ENCODE measurements at places on chromosomes 13 and 19. TPM values are rescaled to one million over a fixed set of nuclear protein-coding genes. Genes with fewer than 3 reads are reported as not detected.

The LRRC4B gene
- total RNA-seq = not detected

DNA sequence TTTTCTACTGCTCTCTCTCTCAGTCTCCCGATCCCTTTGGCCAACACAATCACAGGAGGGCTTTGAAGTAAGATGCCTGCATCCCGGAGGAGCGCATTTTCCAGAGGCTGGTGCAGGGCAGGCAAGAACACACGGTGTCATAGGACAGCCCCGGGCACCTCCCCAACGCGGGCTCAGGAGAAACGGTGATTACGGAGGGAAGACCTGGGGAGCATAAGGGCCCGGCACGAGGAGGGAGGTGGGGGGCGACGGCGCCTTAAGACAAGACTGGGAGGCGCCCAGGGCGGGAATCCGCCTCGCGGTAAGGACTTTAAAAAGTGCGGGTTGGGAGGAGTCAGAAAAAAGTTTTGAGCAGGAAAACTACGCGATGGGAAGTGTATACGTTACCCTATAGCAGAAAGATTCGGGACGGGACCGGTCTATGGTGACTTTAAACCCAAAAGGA, 18.7 kb upstream of the ZNF888 start:
- DNase-seq = no peak

DNA sequence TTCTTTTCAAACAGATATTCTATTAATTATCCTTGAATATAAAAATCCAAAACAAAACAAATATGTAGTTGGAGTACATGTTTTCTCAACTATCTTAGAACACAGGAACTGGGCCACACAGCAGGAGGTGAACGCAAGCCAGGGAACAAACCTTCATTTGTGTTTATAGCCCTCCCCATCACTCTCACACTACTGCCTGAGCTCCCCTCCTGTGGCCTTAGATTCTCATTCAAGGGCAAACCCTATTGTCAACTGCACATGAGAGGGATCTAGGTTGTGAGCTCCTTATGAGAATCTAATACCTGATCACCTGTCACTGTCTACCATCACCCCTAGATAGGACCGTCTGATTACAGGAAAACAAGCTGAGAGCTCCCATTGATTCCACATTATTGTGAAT, 427.1 kb upstream of the PRR20A start:
- DNase-seq = no peak

The KIR3DL1 gene
- total RNA-seq = 0.11 TPM

- DNase-seq = no peak
Observed at GRCh38 chr13:41565216-41565615, 107.9 kb downstream of the RGCC start.

Data from CD8-positive, alpha-beta memory T cell (primary cell).